ENCODE measurements at places on chromosomes 16 and 17.

- DNase-seq = no peak
Observed at GRCh38 chr17:18035704-18036103, 3.3 kb downstream of the ATPAF2 start.

GRCh38 chr17:79619636-79620206 is 8.9 kb upstream of the RBFOX3 start:
- DNase-seq = no peak

DNA sequence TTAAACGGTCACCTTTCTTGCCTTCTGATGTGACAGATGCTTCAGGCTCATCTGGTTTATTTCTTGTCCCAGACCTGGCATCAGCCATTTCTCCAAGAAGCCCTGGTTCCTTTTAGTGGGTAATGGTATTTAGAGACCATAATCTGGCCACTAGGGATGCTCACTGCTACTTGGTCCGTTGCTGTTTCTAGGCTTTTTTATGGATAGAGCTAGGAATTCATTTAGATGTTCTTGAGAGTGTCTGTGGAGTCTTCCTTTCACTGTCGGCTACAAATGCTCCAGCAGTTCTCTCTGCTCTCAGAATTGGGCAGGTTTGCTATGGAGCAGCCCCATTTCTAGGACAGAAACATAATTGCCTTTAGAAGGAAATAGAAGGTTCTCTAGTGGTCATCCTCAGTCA is 214.5 kb downstream of the KATNIP start:
- DNase-seq = no peak

DNA sequence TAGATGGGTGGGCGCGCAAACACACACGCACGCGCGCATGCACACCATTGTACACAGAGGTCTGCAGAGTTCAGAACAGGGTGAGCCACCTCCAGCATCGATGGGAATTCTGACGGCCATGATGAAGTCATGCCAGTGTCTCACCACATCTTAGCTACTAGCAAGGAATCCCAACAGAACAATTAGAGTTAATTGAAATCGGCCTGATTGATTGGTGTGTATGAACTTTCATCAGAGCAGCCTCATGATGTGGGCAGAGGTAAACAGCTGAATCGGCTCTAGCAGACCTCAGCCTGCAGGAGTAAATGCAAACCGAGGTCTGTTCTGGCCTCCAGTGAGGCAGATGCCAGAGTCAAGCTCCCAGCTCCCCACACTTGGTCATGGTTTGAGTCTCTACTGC is 200.6 kb downstream of the CBLN1 start:
- DNase-seq = no peak

DNA sequence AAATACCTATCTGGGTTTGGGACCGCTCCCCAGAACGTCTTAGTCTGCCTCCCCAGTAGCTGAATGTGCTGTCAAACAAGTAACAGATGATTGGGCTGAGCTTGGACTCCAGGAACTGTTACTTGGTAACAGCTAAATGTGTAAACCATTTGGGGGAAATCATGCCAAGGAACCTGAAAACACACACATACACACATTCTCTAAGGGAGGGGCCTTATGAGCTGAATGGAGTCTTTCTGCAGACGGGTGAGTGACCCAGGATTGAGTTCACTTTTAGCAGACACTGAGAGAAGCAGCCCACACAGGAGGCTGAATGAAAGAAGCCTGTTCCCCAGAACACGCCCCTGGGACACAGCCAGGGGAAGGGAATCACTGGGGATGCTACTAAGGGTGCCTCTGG is 1.6 kb downstream of the ACLY start:
- DNase-seq = peak; percentile 35

DNA sequence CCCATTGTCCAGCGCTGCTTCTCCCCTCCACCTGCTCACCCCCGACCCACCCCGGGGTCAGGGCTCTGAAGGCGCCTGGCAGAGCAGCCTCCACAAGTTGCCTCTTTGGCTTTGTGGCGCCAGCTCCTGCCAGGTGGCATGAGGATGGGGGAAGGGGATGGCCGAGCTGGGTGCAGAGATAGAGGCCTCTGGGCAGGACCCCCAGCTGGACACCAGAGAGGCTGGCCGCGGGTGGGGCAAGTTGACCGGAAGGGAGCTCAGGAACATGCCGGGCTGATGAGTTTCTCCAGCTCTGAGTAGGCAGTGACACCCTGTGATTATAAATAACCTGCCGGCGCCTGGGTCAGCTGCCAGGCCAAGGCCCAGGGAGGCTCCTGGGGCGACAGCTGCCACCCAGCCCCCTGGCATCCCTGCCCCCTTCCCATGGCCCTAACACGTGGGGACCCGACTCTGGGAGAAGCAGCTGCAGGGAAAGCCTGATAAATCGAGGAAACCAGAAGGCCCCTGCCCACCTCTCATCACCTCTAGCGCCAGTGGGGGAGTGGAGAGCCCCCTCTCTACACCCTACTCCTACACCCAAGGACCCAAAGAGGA is 729 bp downstream of the P2RX5 start:
- no peak for DNase-seq

GRCh38 chr16:19919142-19919541 is 34.5 kb upstream of the GPRC5B start:
- DNase-seq = no peak

- no peak for DNase-seq
Observed at GRCh38 chr17:34519282-34519681, 60.1 kb upstream of the TMEM132E start.

- no peak for DNase-seq
Observed at GRCh38 chr17:31877911-31878702, 19.1 kb upstream of the COPRS start.

- DNase-seq = no peak
Observed at GRCh38 chr16:35298460-35299243, 1839.2 kb downstream of the TP53TG3F start.

Data from T47D (cell line).